HCEC 1CT (cell line): ENCODE measurements at places on chromosomes 12 and 14.
A peak's percentile ranks its signal among the peaks of the same experiment; 100 is the strongest.

DNA sequence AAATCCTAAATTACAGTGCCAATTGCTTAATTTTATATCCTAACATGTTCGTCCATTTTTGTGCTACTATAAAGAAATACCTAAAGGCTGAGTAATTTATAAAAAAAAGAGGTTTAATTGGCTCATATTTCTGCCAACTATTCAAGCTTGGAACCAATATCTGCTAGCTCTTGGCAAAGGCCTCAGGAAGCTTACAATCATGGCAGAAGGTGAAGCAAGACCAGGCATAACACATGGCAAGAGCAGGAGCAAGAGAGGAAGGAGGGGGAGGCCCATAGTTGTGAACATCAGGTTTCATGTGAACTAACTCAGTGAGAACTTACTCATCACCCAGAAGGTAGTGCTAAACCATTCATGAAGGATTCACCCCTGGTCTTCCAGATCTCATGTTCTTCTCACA lies 494.3 kb downstream of the CCER1 start:
- DNase-seq, result peak; percentile 9

- no peak for DNase-seq
These were observed 436.0 kb upstream of the FBXO33 start for GRCh38 chr14:39868251-39868650.

DNA sequence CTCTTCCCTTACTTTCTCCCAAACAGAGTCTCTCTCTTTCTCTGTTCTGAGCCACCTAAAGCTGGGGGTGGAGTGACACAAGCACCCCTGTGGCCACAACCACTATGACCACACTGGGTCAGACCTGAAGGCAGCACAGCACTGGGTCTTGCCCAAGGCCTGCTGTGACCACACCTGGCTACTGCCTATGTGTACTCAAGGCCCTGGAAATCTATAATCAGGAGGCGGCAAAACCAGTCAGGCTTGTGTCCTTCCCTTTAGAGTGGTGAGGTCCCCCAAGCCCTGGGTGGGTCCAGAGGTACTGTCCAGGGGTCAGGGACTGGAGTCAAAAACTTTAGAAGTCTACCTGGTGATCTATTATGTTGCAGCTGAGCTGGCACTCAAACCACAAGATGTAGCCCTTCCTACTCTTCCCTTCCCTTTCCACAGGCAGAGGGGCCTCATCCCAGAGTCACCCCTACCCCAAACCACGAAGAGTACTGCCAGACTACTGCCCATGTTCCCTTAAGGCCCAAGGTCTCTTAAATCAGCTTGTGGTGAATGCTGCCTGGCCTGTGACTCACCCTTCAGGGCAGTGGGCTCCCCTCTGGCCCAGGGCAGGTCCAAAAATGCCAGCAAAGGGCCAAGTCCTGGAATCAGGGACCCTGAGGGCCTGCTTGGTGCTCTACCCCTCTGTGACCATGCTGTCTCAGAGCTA lies 179.8 kb upstream of the DYRK2 start:
- DNase-seq, result no peak

DNA sequence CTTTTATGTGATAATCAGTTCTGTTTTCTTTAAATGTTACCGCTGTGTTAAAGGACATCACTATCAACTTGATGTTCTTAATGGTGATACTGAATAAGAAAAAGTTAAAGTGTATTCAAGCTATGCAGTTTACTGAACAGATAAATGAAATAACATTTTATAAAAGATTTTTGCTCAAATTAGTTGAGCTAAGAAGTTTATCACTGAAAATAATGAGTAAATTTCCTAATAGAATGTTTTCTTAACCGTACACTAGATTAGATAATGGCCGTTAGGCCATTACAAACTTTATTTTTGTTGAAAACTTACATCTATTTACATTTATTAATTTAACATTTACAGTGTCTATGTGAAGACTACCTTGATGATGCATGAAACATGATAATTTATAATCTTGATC lies 25.0 kb downstream of the ATF7IP start:
- DNase-seq, result no peak

- peak; percentile 27 for DNase-seq
These were observed 29.1 kb downstream of the LRRK2 start for GRCh38 chr12:40253936-40254335.

DNA sequence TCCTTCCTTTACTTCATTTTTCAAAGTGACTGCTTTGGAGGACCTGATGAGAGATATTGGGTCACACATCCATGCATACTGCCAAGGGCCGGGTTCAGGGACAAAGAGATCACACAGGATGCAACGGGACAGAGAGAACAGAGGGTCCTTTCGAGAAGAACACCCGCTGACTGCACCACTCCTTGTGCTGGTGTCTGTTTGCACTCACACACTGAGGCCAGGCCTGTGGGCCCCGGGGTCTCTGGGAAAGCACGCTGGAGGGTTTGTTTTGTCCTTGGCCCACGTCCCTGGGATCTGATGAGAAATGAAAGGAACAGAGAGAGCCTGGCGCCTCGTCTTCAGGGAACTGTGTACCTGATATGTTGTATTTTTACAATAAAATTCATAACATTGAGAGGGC lies 42.2 kb downstream of the PAH start:
- no peak for DNase-seq

DNA sequence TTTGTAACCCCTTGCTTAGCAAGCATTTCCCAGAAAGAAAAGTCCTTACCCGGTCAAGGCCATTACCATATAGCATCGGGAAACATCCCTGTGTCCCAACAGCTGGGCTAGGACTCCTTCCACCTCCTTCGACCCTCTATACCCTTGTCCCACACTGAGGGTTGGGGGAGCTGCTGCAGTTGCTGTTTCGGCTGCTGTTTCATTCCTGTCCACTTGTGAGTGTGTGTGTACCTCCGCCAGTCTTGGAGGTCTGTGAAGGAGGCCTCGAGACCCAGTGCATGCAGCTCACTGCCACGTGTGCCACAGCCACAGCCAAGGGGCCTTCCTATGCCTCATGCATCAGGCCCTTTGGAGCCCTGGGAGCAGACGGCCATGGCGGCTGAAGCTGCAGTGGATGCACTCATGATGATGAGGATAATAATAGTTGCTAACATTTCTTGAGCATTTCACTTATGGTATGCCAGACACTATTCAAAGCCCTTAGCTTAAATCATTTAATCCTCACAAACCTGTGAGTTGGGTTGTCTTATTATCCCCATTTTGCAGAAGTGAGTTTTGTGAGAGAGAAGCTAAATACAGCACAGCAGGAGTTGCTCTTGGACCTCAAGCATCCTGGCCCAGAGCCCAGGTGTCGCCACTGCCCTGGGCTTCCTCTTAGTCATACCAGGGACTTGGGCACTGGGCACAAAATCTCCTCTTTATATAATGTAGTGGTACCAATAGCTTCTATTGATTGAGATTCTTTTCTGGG lies 156.5 kb downstream of the PRKCH start:
- DNase-seq, result peak; percentile 31
